ENCODE measurements at places on chromosomes 12 and 14.

- no peak for DNase-seq
Measured at GRCh38 chr14:96136371-96137005, 68.2 kb upstream of the BDKRB2 start.

GRCh38 chr14:68577802-68578541 is 214.9 kb downstream of the ZFP36L1 start:
- no peak for DNase-seq

DNA sequence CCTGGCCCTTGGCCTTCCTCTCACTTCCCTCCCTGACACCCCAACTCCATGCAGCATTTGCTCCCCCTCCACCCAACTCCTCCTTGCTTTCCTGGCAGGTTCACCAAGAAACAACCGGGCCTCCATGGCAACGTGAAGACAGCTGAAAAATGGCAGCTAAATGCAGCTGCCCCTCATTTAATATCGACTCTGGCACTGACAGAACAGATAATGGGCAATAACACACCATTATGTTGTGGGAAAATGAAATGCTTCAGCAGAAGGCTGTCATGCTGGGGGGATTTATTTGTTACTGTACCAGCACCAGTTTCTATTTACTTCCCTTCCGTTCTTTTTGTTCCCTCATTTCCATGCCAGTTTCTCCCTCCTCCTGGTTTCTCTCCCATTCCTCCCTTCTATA is 440.8 kb downstream of the NRXN3 start:
- DNase-seq, result no peak

GRCh38 chr12:125512541-125513298 is 447.5 kb downstream of the AACS start:
- no peak for DNase-seq

DNA sequence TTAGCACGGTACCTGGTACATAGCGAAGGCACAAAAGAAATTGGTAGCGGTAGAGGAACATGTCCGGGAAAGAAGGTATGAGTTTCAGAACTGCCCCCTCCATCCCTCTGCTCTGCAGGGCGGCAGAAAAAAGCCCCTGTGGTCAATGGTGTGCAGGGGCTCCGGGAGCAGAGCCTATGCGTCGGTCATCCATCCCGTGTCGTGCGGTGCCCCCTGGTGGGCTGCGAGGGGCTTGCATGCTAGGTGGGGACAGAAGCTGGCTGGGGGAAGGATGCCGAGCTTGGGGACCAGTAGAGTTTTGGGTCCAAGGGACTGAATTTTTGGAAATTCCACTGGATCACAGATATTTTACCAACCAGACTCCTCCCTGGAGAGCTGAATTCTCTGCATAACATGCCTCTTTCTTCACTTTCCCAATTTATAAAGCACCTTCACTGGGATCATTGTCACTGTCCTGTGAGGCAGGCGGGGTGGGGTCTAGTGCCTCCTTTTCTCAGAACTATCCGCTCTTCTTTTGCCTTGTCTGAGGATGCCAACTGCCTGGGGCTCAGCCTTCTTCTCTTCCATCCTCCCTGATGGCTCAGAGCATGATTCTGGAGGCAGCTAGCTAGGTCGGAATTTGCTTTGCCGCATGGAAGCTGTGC is 148.7 kb downstream of the SMOC1 start:
- DNase-seq, result peak; percentile 33

GRCh38 chr12:104297477-104298113 is 5.9 kb upstream of the EID3 start:
- no peak for DNase-seq

DNA sequence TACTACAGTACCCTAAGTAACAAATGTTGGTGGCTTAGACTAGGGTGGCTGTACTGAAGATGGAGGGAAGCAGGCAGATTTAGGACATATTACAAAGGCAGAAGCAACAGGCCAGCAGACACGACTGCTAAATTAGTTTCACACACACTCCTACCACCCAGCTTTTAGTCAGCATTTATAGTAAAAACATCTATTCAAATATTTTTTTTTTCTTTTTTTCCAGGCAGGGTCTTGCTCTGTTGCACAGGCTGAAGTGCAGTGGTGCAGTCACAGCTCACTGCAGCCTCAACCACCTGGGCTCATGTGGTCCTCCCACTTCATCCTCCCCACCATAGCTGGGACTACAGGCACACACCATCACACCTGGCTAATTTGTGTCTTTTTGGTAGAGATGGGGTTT is 72.9 kb downstream of the CDK17 start:
- no peak for DNase-seq
